Hematopoietic multipotent progenitor cell treated with erythropoietin and hydrocortisone succinate and interleukin-3 and kit ligand, for 15 days (in vitro differentiated cells): ENCODE measurements at places on chromosomes 1 and 21.

GRCh38 chr1:246949956-246950355, 18.2 kb upstream of the AHCTF1 start:
- DNase-seq, result no peak

DNA sequence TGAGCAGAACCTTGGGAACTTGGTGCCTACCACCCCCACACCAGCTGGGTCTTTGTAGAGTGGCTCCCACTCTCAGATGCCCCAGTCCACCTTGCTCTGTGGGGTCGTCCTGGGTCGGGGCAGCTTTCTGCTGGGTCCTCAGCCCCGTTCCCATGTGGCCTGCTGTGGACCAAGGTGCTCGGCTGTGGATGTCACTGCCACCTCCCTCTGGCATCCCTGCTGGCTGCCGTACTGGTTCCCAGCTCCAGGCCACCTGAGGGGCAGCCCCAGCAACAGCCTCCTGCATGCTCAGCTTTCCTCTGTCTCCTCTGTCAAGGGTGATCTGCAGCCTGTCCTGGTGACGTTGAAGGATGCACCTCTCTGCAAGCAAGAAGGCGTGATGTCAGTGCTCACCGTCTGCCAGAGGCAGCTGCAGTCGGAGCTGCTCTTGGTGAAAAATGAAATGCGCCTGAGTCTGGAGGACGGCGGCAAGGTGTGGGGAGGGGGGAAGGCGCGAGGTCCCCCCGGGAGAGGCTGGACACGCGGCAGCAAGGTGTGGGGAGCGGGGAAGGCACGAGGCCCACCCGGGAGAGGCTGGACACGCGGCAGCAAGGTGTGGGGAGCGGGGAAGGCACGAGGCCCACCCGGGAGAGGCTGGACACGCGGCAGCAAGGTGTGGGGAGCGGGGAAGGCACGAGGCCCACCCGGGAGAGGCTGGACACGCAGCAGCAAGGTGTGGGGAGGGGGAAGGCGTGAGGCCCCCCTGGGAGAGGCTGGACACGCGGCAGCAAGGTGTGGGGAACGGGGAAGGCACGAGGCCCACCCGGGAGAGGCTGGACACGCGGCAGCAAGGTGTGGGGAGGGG, 45.9 kb upstream of the DIP2A start:
- DNase-seq, result no peak

- DNase-seq, result no peak
Observed at GRCh38 chr21:26432410-26432809, 140.7 kb downstream of the CYYR1 start.

- no peak for DNase-seq
Observed at GRCh38 chr1:114502080-114502479, 8.9 kb downstream of the TRIM33 start.
